ENCODE measurements at places on chromosomes 4 and X.
A peak's percentile ranks its signal among the peaks of the same experiment; 100 is the strongest.

GRCh38 chr4:60648774-60649173 lies 551.4 kb upstream of the ADGRL3 start:
- DNase-seq: no peak

DNA sequence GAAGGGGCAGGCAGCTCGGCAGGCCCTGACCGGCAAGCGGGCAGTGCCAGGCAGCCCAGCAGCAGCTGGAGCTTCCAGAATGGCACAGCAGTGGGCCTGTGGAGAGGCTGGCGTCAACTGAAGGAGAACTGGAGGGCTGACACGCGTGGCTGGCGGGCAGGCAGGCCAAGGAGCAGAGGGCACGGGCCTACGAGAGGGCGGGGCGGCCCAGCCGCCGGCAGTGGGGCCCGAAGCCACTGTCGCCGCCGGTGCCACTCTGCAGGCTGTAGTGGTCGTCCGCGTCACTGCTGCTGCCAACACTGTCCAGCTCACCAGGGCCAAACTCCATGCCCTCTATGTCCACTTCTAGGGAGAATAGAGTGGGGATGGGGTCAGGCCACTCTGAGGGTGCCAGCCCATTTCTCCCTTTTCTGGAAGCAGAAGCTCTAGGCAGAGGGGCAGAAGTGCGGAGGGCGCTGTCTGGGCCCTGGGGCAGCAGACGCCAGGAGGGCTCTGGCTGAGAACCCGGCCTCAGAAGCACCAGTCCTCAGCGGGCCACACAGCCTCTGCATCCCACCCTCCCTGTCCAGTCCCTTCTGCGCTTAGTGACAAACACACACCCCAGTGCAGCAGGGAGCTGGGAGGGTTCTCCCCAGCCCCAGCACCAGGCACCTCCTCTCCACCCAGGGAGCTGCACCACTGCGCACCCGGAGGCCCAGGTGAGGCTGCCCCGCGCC lies 8.6 kb upstream of the HAUS3 start:
- peak; percentile 6 for DNase-seq

- DNase-seq: no peak
Measured at GRCh38 chrX:150567645-150568319, 639 bp upstream of the MTM1 start.

DNA sequence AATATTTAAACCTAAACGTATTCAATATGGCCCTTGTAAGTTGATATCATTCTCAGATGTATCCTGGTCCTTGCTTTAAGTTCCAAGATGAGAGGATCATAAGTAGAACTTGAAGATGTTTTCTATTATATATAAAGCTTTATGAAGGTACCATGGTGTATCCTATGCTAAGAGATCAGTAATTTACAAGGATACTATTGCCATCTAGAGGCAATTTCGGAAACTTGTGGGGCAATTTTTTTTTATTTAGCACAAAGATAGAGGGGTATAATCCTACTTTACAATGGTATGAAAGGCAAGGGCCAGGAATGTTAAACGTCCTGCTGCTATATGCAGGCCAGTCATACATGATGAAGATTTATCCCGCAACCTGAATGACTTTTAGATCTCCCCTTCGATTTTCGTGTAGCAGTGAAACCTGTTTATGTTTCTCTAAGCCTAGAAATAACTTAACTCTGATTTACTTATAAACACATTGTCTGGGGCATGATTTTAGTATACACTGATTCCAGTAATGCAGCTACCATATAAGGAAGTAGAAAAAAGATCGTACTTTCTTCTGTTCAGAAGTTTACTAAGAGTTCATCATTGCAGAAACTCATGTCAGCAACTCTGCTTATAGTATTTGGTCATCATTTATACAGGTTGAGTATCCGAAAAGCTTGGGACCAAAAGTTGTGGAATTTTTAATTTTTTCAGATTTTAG lies 2.6 kb downstream of the SLC25A31 start:
- peak; percentile 28 for DNase-seq

GRCh38 chrX:20729416-20729815 lies 462.7 kb upstream of the RPS6KA3 start:
- no peak for DNase-seq

DNA sequence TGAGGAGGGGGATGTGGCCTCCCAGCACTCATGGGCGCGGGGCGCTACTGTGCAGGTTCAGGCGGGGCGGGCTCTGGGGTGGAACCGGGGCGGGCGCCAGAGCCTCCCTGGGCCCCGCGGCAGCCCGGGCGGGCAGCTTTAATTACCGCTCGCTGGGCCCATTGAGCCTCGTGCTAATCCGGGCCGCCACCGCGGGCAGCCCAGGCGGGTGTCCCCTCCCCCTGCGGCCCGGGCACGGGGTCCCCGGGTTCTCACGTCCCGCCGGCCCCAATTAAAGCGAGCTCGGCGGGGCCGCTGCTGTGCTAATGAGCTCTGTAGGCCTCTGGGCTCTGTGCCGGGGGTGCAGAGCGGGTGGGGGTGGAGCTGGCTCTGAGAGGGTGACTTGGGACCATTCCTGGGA lies 22.8 kb upstream of the FGFR3 start:
- no peak for DNase-seq

GRCh38 chr4:92099861-92100260 lies 203.9 kb upstream of the GRID2 start:
- no peak for DNase-seq
